Endodermal cell (in vitro differentiated cells): ENCODE measurements at places on chromosomes 7 and 10.
A peak's percentile ranks its signal among the peaks of the same experiment; 100 is the strongest.

- H3K27me3 ChIP-seq = peaks cover 19% of the 10 kb centered on the region
- H3K4me3 ChIP-seq = no peak overlapping the region
- no peak overlapping the region for H3K27ac ChIP-seq
- no peak for DNase-seq
- H3K36me3 ChIP-seq = no peaks in the 10 kb centered on the region
Observed at GRCh38 chr7:910931-911431, 34.6 kb downstream of the GET4 start.

DNA sequence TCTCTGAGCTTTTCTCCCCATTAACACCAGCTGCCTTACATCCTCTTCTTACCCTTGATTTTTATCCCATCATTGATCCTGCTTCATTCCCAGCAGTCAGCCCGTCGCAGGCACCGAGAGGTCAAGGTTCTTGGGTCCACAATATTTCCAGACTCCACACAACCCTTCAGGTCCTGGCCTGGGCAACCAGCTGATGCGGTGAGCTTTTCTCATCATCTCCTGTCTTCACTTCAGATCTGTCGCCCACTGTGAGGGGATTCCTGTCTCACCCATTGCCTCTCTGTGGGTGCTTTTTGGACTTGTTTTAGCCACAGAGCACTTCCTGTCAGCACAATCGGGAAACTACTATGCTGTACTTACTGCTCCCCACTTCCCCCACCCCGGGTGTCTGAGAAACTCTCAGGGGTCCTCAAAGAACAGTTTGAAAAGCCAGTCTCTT is 8.4 kb upstream of the PVRIG start:
- H3K27ac ChIP-seq = no peak overlapping the region
- H3K4me3 ChIP-seq = no peak overlapping the region
- no peaks in the 10 kb centered on the region for H3K4me1 ChIP-seq

- H3K36me3 ChIP-seq = peaks cover 10% of the 10 kb centered on the region
- no peaks in the 10 kb centered on the region for H3K27me3 ChIP-seq
- H3K27ac ChIP-seq = peak overlapping the region; percentile 92
- peaks cover 16% of the 10 kb centered on the region for H3K4me1 ChIP-seq
Observed at GRCh38 chr7:128456255-128456725, 612 bp downstream of the HILPDA start.

DNA sequence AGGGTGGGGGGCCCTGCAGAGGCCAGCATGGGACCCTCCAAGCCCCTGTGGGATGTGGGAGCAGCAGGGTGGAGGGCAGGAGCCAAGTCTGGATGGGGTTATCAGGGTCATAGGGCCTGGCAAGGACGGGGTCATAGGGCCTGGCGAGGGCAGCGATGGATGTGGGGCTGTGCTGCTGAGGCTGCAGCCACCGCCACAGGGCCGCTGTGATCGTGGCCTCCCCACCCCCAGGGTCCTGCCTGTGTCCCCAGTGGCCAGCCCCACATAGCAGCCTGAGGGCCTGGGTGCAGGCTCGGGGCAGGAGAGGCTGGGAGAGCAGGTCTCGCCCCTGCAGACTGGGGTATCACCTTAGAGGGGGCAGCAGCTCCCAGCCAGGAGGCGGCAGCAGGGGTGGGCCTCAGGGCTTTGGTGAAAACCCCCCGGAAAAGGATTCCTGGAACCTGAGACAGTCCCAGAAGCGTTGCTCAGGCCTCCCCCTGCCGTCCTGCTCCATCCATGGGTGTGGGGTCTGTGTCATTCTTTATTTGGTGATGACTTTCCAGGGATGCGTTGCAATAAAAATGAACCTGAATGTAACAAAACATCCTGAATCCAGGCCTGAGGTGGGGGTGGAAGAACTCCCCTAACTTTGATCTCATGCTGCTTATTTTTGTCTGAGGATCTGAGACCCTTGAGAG is 107.3 kb upstream of the SHH start:
- no peaks in the 10 kb centered on the region for H3K27me3 ChIP-seq
- H3K4me3 ChIP-seq = no peak overlapping the region
- H3K4me1 ChIP-seq = no peaks in the 10 kb centered on the region
- no peaks in the 10 kb centered on the region for H3K36me3 ChIP-seq
- DNase-seq = no peak
- no peak overlapping the region for H3K27ac ChIP-seq

GRCh38 chr7:16212610-16213009 is 208.7 kb downstream of the CRPPA start:
- H3K27me3 ChIP-seq = no peaks in the 10 kb centered on the region
- H3K4me1 ChIP-seq = no peaks in the 10 kb centered on the region
- no peaks in the 10 kb centered on the region for H3K36me3 ChIP-seq
- H3K4me3 ChIP-seq = no peak overlapping the region

DNA sequence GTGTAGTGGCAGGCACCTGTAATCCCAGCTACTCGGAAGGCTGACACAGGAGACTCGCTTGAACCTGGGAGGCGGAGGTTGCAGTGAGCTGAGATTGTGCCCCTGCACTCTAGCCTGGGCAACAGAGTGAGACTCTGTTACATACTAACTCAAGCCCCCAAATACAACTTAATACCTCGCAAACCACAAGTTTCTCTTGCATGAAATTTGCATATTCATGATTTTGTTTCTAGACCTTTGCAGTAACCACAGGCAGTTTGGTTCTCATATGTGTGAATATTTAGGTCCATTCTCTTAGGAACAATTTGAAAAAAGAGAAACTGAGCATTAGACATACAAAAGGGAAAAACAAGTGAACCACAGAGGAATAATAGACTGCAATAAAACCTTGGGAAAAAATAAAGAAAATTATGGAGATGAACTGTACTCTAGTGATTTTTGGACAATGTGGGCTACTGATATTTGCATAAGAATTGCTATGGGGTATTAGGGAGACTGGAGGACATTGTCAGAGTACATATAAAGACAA is 77.0 kb downstream of the ZNF277 start:
- no peaks in the 10 kb centered on the region for H3K27me3 ChIP-seq
- H3K4me3 ChIP-seq = no peak overlapping the region
- H3K36me3 ChIP-seq = no peaks in the 10 kb centered on the region
- H3K27ac ChIP-seq = no peak overlapping the region
- H3K4me1 ChIP-seq = no peaks in the 10 kb centered on the region

GRCh38 chr10:48607356-48608278 is 2.7 kb upstream of the ARHGAP22 start:
- no peak overlapping the region for H3K4me3 ChIP-seq
- peak; percentile 24 for DNase-seq
- H3K36me3 ChIP-seq = no peaks in the 10 kb centered on the region
- peaks cover 10% of the 10 kb centered on the region for H3K4me1 ChIP-seq
- H3K27ac ChIP-seq = no peak overlapping the region

- no peaks in the 10 kb centered on the region for H3K4me1 ChIP-seq
- H3K36me3 ChIP-seq = peaks cover 21% of the 10 kb centered on the region
- no peak for DNase-seq
- H3K27ac ChIP-seq = no peak overlapping the region
- no peaks in the 10 kb centered on the region for H3K27me3 ChIP-seq
Observed at GRCh38 chr7:127865466-127865865, 165.8 kb downstream of the LRRC4 start.

GRCh38 chr10:88892222-88892967 is 12.3 kb downstream of the STAMBPL1 start:
- H3K4me1 ChIP-seq = peaks cover 3% of the 10 kb centered on the region
- no peak for DNase-seq
- peaks cover 24% of the 10 kb centered on the region for H3K27me3 ChIP-seq

DNA sequence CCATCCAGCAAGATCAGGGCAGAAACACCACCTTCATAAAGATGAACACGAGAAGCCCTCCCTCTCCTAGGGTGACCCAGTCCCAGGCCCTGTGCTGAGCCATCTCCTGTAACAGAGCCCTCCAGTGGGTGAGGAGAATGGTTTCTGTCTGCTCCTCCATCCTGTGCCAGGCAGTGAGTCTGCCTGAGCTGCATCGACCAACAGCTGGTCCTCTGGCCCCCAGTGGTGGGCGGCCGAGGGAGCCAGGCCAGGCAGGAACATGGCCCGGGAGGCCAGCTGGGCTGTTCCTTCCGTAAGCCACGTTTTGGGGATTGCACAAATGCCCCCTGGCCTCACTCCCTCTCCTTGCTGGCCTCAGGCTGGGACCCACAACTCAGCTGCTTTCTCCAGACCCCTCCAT is 73.5 kb downstream of the GRB10 start:
- no peaks in the 10 kb centered on the region for H3K4me1 ChIP-seq
- H3K27me3 ChIP-seq = no peaks in the 10 kb centered on the region
- peaks cover 39% of the 10 kb centered on the region for H3K36me3 ChIP-seq

GRCh38 chr7:93821463-93821862 is 69.1 kb downstream of the TFPI2 start:
- H3K4me1 ChIP-seq = peaks cover 12% of the 10 kb centered on the region
- no peak overlapping the region for H3K27ac ChIP-seq
- no peaks in the 10 kb centered on the region for H3K27me3 ChIP-seq

GRCh38 chr7:42843205-42843800 is 68.6 kb downstream of the C7orf25 start:
- H3K4me3 ChIP-seq = no peak overlapping the region
- no peaks in the 10 kb centered on the region for H3K27me3 ChIP-seq
- no peaks in the 10 kb centered on the region for H3K36me3 ChIP-seq
- peak; percentile 82 for DNase-seq

- no peak overlapping the region for H3K27ac ChIP-seq
- H3K36me3 ChIP-seq = no peaks in the 10 kb centered on the region
- no peak overlapping the region for H3K4me3 ChIP-seq
- no peaks in the 10 kb centered on the region for H3K4me1 ChIP-seq
- peak; percentile 63 for DNase-seq
- H3K27me3 ChIP-seq = no peaks in the 10 kb centered on the region
Observed at GRCh38 chr10:111600772-111601171, 523.9 kb downstream of the ADRA2A start.

DNA sequence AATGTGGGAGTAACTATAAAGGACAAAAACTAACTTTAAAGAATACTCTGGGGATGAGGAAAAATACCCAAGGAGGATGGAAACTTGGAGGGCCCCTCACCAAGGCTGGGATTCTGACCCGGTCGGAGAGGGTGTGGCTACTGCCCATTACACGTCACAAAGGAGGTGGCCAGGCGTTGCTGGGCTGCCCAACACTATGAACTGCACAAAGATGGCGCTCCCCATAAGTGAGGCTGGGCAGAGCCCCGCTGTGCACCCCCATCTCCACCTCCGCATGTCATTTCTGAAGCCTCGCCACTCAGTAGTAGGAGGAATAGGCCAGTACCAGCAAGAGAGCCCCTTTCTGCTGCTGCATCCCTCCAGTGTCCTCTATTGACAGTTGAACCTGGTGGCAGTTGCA is 290.1 kb upstream of the ZNF32 start:
- no peaks in the 10 kb centered on the region for H3K36me3 ChIP-seq
- no peaks in the 10 kb centered on the region for H3K4me1 ChIP-seq
- no peak overlapping the region for H3K4me3 ChIP-seq
- peak; percentile 3 for DNase-seq
- no peaks in the 10 kb centered on the region for H3K27me3 ChIP-seq
